Stimulated activated CD4-positive, alpha-beta T cell treated with anti-CD3 and anti-CD28 coated beads, Interleukin-15, amount 100 ng/mL, for 1 hour (primary cell): ENCODE measurements at places on chromosomes 12 and 14.

DNA sequence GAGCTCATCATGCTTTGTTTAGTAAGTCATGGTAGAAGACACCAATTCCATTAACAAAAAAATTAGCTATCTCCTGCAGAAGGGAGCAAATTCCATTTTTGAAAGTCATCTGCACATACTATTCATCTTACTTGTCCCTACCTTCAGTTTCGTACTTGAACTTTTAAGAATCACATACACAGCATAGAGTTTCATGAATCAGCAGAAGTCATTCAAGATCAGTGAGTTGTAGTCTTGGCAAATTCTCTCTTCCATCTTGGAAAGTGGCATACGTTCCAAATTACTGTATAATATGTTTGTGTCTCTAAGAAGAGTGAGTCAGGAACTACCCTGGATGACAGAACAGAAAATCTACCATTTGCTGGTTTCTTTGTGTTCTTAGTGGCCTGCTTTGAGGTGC lies 14.1 kb downstream of the VRK1 start:
- no peak for DNase-seq

DNA sequence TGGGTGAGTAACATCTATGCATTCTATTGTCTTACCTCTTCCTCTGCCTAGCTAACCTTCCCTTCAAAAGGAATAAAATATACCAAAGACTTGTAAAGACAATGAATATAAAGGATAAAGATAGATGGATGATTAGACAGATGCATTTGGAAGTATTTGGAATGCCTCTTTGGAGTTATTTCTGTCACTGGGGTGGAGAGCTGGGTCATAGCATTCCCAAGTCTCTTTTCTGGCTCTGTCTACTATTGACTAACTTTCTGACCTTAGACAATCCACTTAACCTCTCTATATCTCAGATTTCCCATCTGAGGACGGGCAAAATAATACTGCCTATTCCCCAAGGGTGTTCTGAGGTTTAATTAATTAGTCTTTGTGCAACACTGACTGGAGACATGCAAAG lies 517.4 kb downstream of the DIO2 start:
- DNase-seq, result no peak

GRCh38 chr14:26319139-26319864 lies 278.5 kb downstream of the NOVA1 start:
- DNase-seq, result no peak

- no peak for DNase-seq
Measured at GRCh38 chr12:115758183-115758582, 519.3 kb downstream of the MED13L start.
